ENCODE measurements at places on chromosomes 1 and 21.

DNA sequence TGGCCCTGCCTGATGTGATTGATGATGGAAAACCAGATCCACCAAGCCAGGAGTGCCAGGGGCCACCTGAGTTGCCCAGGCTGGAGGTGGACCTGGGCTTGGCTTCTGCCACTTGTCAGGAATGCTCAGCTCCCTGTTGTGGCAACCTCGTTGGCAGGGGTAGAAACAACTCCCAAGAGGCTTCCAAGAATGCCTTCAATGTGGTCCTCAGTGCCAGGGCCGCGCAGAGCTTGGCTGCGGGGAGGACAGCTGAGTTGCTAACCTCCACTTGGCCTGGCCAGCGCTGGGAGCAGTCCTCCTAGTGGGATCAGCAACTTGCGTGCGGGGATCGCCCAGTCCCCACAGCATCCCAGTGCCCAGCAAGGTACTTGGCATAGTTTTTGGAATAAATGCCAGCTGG lies 9.0 kb downstream of the MYOM3 start:
- DNase-seq = no peak

GRCh38 chr1:31644560-31645273 lies at the start of gene PEF1:
PEF1 (minus strand) TSS chr1:31644876; CDS start chr1:31644864, 12 bp downstream.
- DNase-seq = peak; percentile 90

- no peak for DNase-seq
Measured at GRCh38 chr1:78102916-78103315, 57.1 kb downstream of the GIPC2 start.

DNA sequence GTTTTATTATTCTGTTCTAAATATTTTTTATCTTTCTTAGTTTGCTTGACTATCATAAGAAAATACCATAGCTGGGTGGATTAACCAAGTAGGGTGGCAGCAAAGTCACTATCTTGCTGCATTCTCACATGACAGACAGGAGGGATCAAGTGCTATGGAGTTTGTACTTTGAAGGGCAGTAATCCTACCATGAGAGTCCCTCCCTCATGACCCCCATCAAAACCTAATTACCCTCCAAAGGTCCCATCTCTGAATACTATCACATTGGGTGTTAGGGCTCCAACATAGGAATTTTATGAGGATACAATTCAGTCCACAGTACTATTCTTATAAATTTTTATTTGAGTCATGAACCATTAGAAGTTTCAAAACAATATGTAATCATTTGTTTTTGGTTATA lies 388.5 kb upstream of the B3GALT2 start:
- DNase-seq = no peak
